ENCODE measurements at places on chromosomes 11 and 22. TPM values are rescaled to one million over a fixed set of nuclear protein-coding genes. Genes with fewer than 3 reads are reported as not detected.

KCNK7 gene
- 7.3 TPM for polyA plus RNA-seq

HTR3A gene
- 0.20 TPM for polyA plus RNA-seq

SHISA8 gene
- polyA plus RNA-seq = not detected

LMO2 gene
- polyA plus RNA-seq = 72.4 TPM

KRTAP5-2 gene
- polyA plus RNA-seq = not detected

C11orf97 gene
- polyA plus RNA-seq = not detected

KCNJ11 gene
- 3.8 TPM for polyA plus RNA-seq

NTM gene
- not detected for polyA plus RNA-seq

MYBPC3 gene
- 0.03 TPM for polyA plus RNA-seq

SMIM35 gene
- polyA plus RNA-seq = not detected

OPCML gene
- not detected for polyA plus RNA-seq

SERHL2 gene
- 4.2 TPM for polyA plus RNA-seq

PTPRCAP gene
- 13.8 TPM for polyA plus RNA-seq

LMNTD2 gene
- 1.9 TPM for polyA plus RNA-seq

SMTNL1 gene
- not detected for polyA plus RNA-seq

DNAJC24 gene
- polyA plus RNA-seq = 14.9 TPM

C11orf65 gene
- not detected for polyA plus RNA-seq

TRIM29 gene
- 0.38 TPM for polyA plus RNA-seq

TMEM132A gene
- 2.5 TPM for polyA plus RNA-seq

FAM180B gene
- 0.38 TPM for polyA plus RNA-seq

MOGAT2 gene
- 13.4 TPM for polyA plus RNA-seq
